ENCODE measurements at places on chromosomes 7 and 10. TPM values are rescaled to one million over a fixed set of nuclear protein-coding genes. Genes with fewer than 3 reads are reported as not detected.

Gene ITPRID1
- not detected for polyA plus RNA-seq

Gene MAT1A
- not detected for polyA plus RNA-seq

Gene PTF1A
- polyA plus RNA-seq, result not detected

Gene PPP1R3C
- not detected for polyA plus RNA-seq

Gene ATP6V1F
- polyA plus RNA-seq, result 274 TPM

Gene FGFBP3
- 2.6 TPM for polyA plus RNA-seq

Gene LIPK
- polyA plus RNA-seq, result not detected

Measured in CD4-positive, alpha-beta memory T cell (primary cell).